ENCODE measurements at places on chromosomes 16 and 17. TPM values are rescaled to one million over a fixed set of nuclear protein-coding genes. Genes with fewer than 3 reads are reported as not detected.

FBXW10 gene
- total RNA-seq, result 0.11 TPM

DNA sequence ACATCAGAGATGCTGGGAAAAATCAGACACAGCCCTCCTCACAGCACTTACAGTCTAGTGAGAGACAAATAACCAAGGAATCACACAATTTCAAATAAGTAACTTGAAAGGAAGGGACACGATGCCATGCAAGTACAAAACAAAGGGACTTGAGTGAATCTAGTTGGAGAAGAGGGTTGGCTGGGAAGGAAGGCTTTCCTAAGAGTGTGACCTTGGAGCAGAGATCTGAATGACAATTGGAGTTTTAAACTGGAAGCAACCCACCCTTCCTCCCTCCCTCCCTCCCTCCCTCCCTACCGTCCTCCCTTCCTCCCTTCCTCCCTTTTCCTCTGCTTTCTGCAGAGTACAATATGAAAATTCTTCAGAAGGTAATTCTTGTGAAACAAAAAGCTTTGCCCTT lies 31.1 kb downstream of the ADAMTS18 start:
- no peak for DNase-seq

CACNG4 gene
- total RNA-seq, result not detected

- no peak for DNase-seq
Measured at GRCh38 chr17:65990593-65990992, 201.3 kb downstream of the CEP112 start.

GRCh38 chr17:44218344-44219107 lies 949 bp downstream of the UBTF start:
- DNase-seq, result peak; percentile 94

GRCh38 chr16:35195173-35195863 lies 1735.9 kb downstream of the TP53TG3F start:
- DNase-seq, result no peak

DNA sequence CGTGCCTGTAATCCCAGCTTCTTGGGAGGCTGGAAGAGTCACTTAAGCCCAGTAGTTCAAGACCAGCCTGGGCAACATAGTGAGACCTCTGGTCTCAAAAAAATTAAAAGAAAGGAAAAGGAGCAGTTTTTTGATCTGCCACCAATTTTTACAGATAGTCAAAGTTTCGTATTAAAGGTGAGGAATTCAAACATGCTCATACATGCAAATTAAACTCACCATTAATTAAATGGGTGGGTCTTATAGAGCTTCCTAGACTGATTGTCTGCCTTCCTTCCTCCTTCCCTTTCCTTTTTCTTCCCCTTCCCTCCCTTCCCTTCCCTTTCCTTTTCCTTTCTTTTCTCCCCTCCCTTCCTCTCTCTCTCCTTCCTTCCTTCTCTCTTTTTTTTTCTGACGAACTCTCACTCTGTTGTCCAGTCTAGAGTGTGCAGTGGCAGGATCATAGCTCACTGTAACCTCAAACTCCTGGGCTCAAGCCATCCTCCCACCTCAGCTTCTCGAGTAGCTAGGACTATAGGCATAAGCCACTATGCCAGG lies 36.4 kb upstream of the VPS4A start:
- DNase-seq, result no peak

CLEC19A gene
- total RNA-seq, result not detected

GRCh38 chr17:27849474-27850185 lies 43.5 kb downstream of the LYRM9 start:
- no peak for DNase-seq

DNA sequence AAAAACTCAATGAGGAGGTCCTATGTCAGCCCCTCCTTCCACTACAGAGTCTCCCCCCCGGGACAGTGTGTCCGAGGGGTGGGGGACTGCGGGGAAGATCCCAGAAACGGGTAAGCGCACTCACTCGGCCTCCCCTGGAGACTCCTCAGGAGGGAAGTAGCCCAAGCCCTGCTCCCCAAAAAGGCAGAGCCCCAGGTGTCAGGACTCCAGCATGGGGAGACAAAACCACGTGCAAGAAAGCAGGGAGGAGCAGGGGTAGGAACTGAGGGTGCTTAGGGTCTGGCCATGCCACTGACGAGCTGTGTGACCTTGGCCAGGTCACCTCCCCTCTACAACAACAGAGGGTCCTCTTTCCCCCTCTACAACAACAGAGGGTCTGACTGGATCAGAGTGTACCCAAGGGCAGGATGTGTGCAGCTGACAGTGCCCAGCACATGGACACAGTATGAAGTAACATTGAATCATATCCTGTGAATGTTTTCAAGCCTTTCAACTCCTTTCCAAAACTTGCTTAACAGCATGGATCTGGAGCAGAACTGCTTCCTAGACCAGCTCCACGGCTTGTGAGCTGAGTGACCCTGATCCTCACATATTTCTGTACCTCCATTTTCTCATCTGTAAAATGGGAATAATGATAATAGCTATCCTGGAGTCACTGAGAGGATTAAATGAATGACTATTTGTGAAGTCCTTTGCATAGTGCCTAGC lies 2.1 kb upstream of the NAGS start:
- peak; percentile 92 for DNase-seq

DNA sequence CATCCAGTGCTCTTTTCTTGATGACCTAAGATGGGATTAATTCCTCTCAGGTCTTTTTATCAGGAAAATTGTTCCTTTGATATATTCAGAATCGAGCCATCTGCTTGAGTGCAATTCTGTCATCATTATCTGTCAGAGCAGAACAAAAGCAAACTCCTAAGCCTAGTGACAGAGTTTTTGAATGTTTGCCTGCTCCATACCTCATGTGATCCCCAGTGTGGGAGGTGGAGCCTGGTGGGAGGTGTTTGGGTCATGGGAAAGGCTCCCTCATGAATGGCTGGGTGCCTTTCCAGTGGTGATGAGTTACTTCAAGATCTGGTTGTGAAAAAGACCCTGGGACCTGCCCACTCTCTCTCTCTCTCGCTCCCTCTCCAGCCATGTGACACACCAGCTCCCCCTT lies 628.2 kb downstream of the CDH11 start:
- DNase-seq, result no peak

- DNase-seq, result peak; percentile 94
Measured at GRCh38 chr16:64864232-64864809, 257.5 kb downstream of the CDH11 start.

DNA sequence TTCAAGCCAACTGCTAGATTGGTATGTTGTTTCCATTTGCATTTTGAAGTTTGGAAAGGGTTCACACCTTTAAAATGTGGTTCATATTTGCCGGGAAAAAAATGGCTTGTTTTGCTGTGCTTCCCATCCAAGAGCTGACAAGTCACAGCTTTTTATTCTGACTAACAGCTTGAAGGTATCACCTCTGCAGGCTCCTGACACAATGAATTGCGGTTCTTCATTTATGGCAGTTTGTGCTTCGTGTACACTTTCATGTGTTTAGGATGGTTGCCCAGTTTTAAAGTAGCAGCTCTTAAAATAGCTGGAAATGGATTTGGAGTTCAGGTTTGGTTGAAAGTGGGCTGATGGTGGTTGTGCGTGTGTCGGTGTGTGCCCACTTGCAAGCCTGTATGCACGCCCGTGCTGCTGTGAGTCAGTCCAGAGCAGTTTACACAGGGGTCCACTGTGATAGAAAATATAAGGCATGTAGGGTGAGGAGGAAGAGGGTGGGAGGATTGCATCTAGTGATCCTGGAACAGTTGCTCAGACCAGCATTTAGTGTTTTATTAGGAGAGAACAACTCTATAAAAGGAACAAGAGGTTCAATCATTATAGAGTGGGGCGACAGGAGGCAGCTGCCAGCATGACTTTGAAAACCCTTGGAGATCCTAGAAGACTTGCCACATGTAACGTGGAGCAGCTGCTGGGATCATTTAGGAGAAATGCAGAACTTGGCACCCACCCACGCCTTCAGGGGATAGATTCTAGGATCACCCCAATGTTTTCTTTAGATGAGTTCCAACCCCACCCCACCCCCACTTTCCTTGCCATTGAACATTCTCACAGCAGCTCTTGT lies 108.0 kb upstream of the TBX2 start:
- no peak for DNase-seq

GRCh38 chr17:13825526-13826040 lies 223.9 kb upstream of the HS3ST3A1 start:
- DNase-seq, result peak; percentile 7

DNA sequence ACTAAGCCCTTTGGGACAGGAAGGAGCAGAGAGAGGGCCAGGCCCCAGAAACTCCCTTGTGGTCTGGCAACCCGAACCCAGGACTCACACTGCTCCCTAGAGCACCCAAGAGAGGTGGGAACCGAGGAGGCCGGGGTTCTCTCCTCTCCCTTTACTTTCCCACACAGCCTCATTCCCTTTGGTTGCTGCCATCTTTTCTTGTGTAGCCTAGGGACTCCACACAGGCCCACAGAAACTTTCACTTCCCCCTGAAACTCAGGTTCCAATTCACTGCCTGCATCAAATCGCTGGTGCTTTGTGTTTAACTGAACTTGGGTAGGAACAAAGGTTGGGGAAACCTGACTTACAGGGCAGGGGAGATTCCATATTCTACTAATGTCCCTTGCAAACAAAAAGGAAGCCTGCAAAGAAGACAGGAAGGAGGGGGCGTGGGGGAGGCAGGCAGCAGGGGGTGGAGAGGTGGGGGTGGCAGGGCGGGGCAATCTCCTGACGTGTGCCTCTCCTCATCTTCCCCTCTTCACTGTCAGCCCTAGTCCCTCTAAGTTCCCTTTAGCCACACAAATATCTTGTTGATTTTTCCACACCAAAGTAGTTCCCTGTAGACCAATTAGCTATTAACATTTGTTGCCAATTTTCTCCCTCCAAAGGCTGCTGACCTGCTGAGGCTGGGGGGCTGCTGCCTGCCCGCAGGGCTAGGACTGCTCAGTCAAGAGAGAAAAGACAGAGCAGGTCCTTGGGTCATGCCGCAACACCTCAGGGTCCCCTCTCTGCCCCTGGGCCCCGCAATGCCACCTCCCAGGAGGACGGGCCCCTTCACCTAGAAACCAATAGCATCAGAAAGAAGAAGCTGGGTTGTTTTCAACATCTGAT lies 8.0 kb downstream of the ST3GAL2 start:
- DNase-seq, result peak; percentile 12

DNA sequence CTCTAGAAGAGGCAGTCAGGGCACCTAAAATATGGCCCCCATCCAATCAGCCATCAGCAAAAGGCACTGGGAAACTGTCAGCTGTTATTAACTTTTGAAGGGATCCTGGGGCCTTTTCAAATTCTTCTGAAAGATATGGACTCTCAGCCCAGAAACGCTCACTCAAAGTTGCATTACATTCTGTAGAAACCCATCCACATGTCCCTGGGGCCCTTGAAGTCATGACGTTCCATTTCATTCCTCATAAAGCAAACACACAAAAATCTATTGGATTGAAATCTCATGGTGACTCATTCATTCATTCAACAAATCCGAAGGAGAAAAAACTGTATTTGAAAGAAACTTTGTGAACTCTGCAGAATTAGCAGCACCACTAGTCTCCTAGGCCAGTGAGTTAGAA lies 215.3 kb downstream of the C16orf95 start:
- DNase-seq, result peak; percentile 61

DNA sequence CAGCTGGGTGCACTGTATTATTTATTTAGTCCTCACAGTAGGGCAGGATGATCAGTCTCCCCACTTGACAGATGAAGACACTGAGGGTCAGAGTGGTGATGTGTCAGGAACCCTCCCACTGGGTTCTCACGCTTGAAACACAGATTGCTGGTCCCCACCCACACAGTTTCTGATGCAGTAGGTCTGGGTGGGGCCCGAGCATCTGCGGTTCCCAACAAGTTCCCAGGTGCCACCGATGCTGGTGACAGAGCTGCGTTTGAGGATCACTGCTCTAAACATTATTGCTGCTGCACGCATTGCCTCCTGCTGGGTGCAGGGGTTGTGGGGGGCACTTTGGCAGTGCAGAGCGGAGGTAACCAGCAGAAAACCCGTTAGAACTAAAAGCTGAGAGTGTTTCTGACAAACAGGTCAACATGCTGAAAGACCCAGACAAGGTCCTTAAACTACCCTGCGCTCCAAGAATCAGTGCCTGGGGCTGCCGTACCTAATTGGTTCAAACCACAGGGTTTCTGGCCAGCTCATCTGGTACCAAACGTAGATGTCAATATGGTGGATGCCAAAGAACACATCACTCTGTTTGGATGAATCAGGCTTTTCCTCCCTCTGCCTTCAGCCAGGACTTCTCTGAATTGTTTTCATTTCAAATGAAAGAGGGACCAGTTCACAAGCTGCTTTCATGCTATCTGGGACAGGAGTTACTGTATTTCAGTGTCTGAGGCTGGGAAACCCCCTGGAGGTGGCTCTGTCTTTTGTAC lies 76.0 kb downstream of the ABCC1 start:
- peak; percentile 98 for DNase-seq

DNA sequence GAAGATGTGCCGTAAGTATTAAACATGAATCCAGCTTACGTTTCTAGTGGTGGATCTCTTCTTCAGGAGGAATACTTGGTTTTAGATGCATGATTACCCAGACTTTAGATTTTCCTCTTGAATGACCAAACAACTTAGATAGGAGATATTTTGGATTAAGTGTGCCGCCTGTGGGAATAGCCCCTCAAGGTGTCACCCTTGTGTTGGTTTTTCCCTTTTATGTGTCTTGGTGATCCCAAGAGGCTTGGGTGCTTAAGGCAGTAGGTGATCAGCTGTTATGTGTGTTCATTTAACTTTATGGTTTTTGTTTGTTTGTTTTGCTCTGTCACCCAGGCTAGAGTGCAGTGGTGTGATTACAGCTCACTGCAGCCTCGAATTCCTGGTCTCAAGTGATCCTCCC lies 115.1 kb downstream of the PPM1E start:
- no peak for DNase-seq

- DNase-seq, result no peak
Measured at GRCh38 chr16:57028086-57028485, 38.7 kb downstream of the NLRC5 start.

DNA sequence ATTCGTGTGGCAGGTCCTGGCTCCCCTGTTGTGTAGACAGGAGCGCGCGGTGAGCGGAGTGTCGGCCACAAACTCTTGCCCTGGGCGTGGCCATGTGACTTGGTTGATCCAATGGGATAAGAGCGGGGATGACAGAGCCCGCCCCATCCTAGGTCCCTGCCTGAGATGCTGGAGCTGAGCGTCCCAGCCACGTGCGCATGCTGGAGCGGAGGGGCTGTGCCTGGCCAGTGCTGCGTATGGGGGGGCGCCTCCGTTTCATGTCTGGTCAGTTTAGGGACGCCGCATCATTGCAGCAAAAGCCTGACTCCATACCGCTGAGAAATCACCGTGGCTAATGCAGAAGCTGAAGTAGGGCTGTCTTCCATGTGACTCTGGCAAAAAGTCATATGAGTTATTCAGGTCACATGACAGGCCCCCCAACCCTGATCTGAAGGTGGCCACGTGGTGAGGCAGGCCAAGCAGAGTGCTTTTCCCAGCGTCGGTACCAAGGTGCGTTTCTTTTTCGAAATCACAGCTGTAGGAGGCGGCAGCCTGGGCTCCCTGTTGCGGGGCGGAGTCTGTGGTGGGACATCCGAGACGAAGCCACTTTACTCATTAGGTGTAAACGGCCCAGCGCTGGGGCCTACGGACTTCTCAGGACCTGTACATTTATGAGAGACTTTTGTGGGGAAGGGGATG lies 22.5 kb downstream of the HSBP1 start:
- DNase-seq, result no peak

GRCh38 chr16:9647981-9648701 lies 534.1 kb downstream of the GRIN2A start:
- peak; percentile 50 for DNase-seq

All from GM23248 (cell line).